ENCODE measurements at places on chromosomes 5 and 9. TPM values are rescaled to one million over a fixed set of nuclear protein-coding genes. Genes with fewer than 3 reads are reported as not detected.

GRCh38 chr9:98413084-98413483, 157.6 kb upstream of the TBC1D2 start:
- DNase-seq: no peak

- peak; percentile 55 for DNase-seq
These were observed 11.7 kb upstream of the FGF1 start for GRCh38 chr5:142697356-142698255.

Gene HAVCR1
- total RNA-seq: not detected

- no peak for DNase-seq
These were observed 756.0 kb upstream of the C9orf72 start for GRCh38 chr9:28329323-28329722.

- no peak for DNase-seq
These were observed 131.1 kb downstream of the ZCCHC7 start for GRCh38 chr9:37251452-37251851.

DNA sequence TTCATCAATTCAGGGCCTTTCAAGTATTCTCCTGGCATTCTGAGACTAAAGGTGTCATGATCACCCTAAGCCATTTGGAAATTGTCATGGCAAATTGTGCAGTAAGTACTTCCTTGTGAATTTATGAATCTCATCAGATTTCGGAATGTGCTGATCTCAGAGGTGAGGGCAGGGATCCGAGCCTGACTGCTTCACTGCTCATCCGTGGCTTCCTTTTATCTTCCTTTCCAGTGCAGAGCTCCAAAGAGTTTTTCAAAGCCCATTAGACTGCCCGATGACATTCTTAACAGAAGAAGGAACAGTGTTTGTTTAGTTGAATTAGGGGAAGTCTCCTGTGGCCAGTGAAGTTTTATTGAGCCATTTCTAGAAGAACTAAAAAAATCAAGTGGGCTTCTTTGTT, 182.8 kb upstream of the GDNF start:
- no peak for DNase-seq

DNA sequence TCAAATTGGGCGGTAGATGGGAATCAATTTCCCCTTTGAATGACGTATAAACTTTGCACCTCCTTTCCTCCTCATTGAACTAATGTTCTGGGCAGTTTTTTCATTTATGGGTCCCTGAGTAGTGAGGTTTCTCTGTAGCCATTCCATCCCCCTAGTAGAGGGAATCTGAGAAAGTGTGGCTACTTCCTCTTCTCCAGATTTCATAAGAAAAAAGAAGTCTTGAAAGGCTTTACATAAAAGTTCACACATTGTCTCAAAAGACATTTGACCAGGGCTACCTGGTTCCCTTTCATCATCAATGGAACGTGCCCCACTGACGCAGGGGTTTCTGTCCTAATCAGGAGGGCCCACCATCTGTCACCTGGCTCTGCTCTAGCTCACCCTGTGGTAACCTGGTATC, 57.3 kb downstream of the CTSL start:
- DNase-seq: no peak

GRCh38 chr9:122807271-122807900, 7.5 kb downstream of the OR1K1 start:
- no peak for DNase-seq

Gene GPRIN1
- total RNA-seq: 12.4 TPM

- no peak for DNase-seq
These were observed 31.2 kb upstream of the DTWD2 start for GRCh38 chr5:119019501-119019900.

GRCh38 chr5:40575921-40576320, 103.8 kb upstream of the PTGER4 start:
- DNase-seq: no peak

- DNase-seq: no peak
These were observed 129.1 kb upstream of the SPRY4 start for GRCh38 chr5:142453932-142454331.

GRCh38 chr9:19967216-19967887, 178.5 kb upstream of the SLC24A2 start:
- peak; percentile 7 for DNase-seq

DNA sequence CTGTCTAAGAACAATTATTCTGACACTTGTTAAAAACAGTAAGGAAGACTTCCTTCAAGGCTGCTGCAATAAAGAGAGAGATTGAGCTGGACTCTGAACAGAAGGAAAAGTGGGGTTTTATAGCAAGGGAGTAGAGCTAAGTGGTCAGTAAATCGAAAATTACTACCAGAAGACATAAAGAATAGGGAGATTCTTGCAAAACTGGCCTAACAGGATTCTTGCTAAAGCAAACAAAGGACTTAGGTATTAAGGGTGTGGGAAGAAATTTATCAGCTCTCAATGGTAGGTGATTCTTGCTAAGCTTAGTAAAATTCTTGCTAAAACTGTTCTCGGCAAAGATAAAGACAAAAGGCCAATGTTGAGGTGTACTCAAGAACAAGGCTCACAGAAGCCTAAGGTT, 300.5 kb downstream of the SLCO4C1 start:
- no peak for DNase-seq

GRCh38 chr5:138843316-138844124, 31.6 kb downstream of the LRRTM2 start:
- no peak for DNase-seq

- no peak for DNase-seq
These were observed 208.1 kb downstream of the GNA14 start for GRCh38 chr9:77440057-77440456.

GRCh38 chr5:150397146-150397781, 15.4 kb downstream of the CD74 start:
- peak; percentile 40 for DNase-seq

DNA sequence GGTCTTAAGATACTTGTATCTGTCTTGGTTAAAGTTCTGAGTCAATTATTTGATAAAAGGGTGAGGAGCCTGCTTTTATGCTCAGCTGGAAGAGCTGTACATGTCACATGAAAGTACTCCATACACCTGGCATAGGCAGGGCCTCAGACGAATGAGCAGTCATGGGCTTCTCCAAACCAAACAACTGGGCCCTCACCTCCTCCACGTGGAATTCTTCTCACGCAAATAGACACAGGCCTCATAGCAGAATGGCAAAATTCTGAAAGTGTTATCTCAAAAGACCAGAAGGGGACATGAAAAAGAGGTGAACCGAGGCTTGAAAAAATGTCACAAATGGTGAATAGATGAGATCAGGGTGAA, 48.6 kb downstream of the FAM240B start:
- DNase-seq: no peak

Gene IL4
- total RNA-seq: not detected

DNA sequence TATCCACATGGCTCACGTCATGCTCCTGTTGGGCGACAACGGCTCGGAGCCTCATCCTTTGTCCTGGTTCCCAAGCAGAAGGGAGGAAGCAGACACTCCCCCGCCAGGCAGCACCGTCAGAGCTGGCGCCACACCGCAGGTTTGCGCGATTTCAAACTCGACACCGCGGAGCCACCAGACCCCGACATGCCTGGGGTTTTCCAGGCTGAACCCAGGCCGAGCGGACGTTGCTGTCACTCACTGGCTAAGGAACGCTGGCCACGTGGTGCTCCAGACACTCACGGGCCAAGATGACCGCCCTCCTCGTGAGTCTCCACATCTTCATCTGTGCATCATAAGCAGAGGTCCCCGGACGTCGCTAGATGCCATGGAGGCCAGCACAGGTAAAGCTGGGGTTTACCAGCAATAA, 9.0 kb downstream of the TERT start:
- DNase-seq: no peak

DNA sequence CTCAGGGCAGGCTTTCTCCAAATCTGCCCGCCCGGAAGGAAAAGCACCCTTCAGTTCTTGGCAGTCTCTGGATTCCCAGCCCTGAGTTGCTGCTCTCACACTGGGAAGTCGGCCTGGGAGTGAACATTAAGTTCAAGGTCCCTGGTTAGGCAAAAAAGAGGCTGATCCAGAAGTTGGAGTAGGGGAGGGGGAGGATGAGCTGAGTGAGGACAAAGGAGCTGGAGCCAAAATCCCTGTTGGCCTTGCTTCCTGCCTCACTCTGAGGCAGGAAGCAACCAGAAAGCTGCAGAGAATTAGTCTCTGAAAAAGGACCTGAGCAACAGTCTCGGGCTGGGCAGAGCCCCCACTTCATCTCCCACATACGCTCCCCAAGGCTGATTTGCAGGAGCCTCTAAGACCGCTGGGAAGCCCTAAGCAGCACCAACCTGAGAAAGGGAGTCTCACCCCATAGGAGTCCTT, 15.0 kb upstream of the RPS14 start:
- DNase-seq: no peak
